CD4-positive, alpha-beta T cell treated with Interleukin-15 for 1 hour (primary cell): ENCODE measurements at places on chromosomes 6 and 20.

GRCh38 chr6:16687045-16687444, 74.2 kb downstream of the ATXN1 start:
- no peak for DNase-seq

DNA sequence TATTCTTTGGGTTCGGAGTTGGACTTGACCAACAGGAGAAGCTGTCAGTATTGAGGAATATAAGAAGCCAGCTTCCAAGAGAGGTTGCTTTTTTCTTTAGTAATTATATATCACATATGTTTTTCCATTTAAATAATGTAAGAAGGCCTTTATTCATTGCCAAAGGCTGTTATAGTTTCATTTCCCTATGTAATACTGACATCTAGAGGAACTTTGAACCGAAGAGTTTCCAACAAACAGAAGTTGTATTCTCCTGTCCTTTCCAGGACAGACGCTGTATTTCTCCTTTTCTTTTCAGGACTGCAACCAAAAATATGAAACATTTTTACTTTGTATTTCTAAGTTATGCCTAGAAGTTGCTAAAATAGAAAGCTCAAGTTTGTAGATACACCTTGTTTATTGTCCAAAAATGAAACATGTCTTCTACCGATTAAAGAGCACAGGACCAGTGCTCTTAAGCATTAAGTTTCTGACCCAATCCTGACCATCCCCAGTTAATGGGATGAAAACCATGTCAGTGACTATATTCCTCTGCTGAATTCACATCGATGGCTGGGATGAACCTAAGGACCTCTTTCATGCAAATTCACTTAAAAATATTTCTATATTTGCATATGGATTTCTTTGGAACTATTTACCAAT, 55.1 kb downstream of the MYLK4 start:
- no peak for DNase-seq

GRCh38 chr6:5936140-5936539, 70.6 kb downstream of the NRN1 start:
- DNase-seq, result no peak

DNA sequence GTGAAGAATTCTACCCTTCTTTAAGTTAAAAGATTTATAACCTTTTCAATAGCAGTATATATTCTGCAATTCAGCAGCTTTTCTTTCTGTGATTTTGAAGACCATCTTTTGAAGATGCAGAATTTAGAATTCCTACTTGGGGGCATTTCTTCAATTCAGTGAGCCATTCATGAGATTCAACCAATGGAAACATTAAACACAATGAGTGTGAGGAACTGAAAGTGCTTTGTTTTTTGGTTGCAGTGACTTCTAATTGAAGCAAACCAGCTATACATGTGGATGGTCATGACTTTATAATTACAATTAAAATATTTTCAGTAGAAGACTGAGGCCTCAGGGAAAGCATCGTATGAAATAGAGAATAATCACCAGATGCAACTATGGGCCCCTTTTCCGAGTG, 108.3 kb downstream of the CARMIL1 start:
- no peak for DNase-seq

- peak; percentile 92 for DNase-seq
Measured at GRCh38 chr6:166488076-166488685, 98.3 kb downstream of the RAMACL start.

DNA sequence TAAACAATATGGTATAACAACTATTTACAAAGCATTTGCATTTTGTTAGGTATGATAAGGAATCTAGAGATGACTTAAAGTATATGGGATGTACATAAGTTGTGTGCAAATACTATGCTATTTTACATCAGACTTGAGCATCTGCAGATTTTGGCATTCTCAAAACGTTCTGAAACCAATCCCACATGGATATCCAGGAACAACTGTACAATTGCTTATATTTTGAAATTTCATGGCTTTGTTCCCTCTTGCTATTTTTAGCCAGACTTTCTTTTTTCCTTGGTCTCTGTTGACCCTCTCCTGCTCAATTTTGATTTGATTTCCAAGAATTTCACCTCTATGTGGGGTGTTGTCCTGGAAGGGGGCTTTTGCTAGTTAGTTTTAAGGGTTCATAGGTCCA, 32.9 kb upstream of the UST start:
- no peak for DNase-seq

DNA sequence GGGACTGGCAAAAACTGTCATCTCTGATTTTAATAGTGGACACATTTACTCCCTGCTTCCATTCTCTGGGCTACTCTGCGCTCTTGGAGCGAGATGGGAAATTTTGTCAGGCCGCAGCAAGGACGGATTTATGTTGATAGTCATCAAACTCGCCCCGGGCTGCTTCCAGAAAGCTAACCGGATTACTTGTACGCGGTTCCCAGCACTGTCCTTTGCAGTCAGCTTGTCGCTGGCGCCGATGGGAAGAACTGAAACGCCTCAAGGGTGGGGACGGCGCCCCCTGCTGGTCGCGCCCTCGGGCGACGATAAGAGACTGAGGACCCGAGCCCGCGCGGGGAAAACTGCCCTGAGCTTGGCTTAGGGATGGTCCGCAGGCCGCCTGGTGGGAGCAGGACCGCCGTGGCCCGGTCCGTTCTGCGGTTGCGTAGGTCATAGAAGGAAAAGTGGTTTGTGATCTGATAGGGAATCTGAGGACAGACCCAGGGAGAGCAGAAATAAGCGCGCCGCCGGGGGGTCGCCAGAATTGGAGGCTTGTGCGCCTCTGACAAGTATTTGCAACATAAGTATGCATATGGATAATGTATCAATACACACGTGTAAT, 984 bp upstream of the ABT1 start:
- DNase-seq, result peak; percentile 82

DNA sequence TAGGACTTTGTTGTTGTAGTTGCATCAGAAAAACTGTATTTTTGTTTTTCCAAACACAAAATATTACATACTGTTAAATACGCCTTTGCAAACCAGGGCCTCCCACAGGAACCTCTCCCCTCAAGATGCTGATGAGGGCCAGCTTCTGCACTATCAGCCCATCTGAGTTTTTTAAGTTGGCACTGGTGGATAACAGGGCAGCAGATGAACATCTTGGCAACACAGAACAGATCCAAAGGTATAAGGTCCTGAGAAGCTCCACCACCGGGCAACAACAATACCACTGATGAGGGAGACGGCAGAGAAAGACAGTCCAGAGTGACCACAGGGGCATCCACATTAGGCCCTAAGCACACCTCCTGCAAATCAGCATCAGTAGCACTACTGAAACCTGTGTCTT, 177.7 kb downstream of the DLL1 start:
- no peak for DNase-seq

DNA sequence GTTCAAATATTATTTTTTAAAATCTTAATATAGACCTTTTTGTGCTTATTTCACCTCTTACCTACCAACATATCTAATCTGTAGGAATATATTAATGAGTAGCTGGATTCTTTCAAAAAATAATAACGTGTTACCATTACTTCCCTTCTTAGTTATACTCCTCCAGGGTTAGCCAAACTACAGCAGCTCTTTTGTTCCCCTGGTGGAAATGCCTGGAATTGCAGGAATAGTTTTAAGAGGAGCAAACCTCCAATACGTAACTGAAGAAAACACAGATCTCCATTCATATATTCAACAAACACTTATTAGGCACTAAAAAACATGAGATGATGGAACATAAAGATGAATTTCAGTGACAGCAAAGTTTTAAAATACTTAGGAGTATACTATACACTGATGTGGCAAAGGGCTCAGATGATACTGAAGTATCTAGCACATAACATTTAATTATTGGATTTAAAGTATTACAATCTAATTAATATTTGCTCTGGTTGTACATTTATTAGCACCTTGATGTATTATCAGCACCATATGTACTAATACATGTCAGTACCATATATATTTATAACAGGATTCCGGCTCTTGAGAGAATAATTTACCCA, 78.3 kb downstream of the TBX18 start:
- DNase-seq, result no peak

GRCh38 chr20:9109566-9109965, 40.7 kb downstream of the PLCB4 start:
- DNase-seq, result no peak

- no peak for DNase-seq
Measured at GRCh38 chr6:125271486-125272159, 30.1 kb downstream of the HDDC2 start.

GRCh38 chr6:158793432-158793831, 25.7 kb downstream of the EZR start:
- no peak for DNase-seq

GRCh38 chr6:129163551-129163950, 280.6 kb downstream of the LAMA2 start:
- no peak for DNase-seq

GRCh38 chr6:157531169-157531985, 150.4 kb downstream of the ZDHHC14 start:
- DNase-seq, result no peak

- no peak for DNase-seq
Measured at GRCh38 chr6:125274935-125275334, 26.8 kb downstream of the HDDC2 start.
